ENCODE measurements at places on chromosomes 11 and 22.

GRCh38 chr11:73359930-73360742, 16.1 kb upstream of the RELT start:
- no peak for DNase-seq

GRCh38 chr22:42906605-42907348, 49.7 kb upstream of the ARFGAP3 start:
- no peak for DNase-seq

- no peak for DNase-seq
Measured at GRCh38 chr22:49418341-49418894, 409.3 kb downstream of the BRD1 start.

DNA sequence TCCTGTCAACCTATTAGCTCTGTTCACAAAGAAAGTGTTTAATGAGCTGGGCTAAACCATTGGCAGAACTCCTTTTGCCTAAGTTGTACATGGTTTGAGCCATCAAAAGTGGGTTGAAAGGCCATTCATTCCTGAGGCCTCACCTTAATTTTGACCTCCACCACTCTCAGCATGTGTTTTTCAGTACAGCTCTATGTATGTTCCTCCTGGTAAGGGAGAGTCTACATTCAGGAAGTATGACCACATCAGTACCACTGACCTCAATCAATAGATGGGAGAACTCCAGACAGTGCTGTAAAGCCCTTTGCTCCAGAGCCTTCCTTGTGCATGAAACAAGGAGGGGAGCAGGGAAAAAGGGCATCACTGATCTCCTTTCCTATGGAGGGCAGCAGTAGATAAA, 87.8 kb upstream of the CARD18 start:
- no peak for DNase-seq

DNA sequence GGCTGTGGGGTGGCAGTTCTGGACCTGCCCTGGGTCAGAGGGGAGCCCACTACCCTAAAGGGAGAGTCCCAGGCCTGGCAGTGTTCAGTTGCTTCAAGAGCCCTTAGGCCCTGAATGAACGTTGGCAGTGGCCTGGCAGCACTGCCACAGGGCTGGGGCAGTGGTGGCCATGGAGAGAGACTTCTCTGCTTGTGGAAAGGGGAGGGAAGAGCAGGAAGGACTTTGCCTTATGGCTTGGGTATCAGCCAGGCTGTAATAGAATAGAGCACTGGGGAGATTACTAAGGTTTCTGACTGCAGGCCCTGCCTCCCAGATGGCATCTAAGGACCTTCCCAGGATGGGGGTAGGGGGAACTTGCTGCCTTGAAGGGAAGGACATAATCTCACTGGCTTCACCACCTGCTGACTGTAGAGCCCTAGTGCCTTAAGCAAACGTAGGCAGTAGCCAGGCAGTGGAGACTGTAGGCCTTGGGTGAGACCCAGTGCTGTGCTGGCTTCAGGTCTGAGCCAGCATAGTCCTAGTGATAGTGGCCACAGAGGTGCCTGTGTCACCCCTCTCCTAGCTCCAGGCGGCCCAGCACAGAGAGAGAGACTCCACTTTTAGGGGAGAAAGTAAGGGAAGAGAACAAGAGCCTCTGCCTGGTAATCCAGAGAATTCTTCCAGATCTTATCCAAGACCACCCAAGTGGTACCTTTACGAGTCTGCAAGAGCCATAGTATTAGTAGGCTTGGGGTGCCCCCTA, 27.6 kb downstream of the PLA2G6 start:
- DNase-seq, result no peak

DNA sequence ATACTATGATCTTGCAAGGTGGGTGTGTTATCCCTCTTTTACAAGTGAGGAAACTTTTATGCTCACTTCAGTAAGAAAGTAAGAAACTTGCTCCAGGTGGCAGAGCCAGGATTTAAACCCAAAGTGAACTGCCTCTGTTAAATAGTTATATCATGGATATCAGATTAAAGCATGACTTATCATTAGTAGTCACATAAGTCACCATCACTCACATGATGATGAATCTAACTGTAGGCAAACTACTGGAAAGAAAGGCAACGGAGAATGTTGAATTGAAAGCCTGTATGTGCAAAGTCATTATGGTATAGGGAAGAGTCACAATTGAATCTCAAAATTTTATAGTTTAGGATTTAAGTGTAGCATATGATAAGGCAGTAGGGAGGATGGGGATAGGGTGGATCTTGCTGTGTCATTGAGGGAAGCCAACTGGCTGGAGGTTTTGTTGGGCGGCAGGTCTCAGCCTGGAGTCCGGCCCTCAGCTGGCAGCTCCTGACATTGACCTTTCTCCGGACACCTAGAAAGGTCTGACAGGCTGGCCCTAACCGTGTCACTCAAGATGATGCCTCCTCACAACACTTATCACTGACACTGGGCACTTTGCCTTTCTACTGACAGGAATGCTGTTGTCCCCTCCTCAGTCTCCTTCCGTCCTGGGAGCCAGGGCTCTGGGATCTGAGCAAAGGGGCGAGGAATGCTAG, 98.3 kb downstream of the EMSY start:
- no peak for DNase-seq

DNA sequence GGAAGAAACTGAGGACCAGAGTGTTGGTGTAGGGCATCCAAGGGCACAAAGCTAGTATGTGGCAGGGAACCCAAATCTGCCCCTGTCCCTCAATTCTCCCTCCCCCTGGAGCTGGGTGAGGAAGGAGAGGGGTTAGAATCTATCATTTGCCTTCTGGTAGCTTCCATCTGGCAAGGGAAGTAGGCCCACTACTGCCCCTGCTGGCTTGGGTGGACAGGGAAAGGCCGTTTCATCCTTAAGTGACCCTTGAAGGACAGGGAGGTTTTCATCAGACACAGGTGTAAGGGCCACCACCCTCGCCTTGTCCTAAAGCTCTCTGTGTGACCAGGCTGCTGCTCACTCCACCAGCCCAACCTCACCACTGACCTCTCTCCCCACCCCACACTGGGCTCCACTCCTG, 22.1 kb downstream of the NECTIN1 start:
- no peak for DNase-seq

GRCh38 chr11:17827006-17827405, 92.4 kb downstream of the KCNC1 start:
- DNase-seq, result no peak

GRCh38 chr11:123195188-123196059, at the start of gene CLMP:
Gene CLMP, minus strand, starts transcription at chr11:123195248. Its CDS starts 308 bp downstream, at chr11:123194940.
- no peak for DNase-seq

- no peak for DNase-seq
Measured at GRCh38 chr22:19064354-19065054, 57.7 kb downstream of the DGCR2 start.

GRCh38 chr11:69840371-69841169, 21.4 kb upstream of the FGF3 start:
- DNase-seq, result no peak

DNA sequence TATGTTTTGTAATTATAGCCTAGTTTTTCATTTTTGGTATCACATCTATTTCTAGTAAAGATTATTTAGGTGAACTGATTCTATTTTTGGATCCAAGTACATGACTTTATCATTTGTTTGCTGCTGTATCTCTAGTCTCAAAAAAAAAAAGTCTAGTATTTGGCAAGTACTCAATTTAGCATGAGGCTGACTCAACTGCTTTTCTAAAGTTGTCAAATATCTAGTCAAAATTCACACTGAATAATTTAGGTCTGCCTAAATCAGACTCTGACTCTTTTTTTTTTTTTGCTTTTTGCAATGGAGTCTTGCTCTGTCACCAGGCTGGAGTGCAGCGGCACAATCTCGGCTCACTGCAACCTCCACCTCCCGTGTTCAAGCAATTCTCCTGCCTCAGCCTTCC, 2.4 kb downstream of the OOSP4A start:
- no peak for DNase-seq

GRCh38 chr11:72349053-72349452, 85.3 kb downstream of the CLPB start:
- no peak for DNase-seq

- DNase-seq, result no peak
Measured at GRCh38 chr22:20296598-20296997, 23.3 kb downstream of the DGCR6L start.

DNA sequence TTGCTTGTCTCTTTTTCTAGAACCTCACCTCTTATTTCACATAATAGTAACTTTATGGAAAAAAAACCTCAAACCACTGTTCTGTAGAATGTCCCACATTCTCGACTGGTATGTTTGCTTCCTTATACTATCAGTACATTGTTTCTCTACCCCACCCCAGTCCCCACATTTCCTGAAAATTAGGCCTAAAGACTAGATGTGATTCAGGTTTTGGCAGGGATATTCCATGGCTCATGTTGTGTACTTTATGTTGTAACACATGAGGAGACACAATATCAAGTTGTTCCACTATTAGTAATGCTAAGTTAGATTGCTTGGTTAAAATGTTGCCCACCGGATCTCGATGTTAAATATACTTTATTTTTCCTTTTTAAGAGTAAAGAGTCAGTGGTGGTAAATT, 34.7 kb downstream of the DDIAS start:
- DNase-seq, result no peak

- no peak for DNase-seq
Measured at GRCh38 chr11:127925475-127925874, 661.9 kb downstream of the ETS1 start.

GRCh38 chr22:44627521-44628139, 74.4 kb upstream of the PRR5 start:
- DNase-seq, result no peak

All from esophagus muscularis mucosa (tissue), 4 donors.